Transverse colon (tissue), 4 donors: ENCODE measurements at places on chromosomes 3 and 15. TPM values are rescaled to one million over a fixed set of nuclear protein-coding genes. Genes with fewer than 3 reads are reported as not detected.
A peak's percentile ranks its signal among the peaks of the same experiment; 100 is the strongest.

GRCh38 chr3:45841420-45841756 lies 531 bp downstream of the LZTFL1 start:
- DNase-seq = peak; percentile 19

DNA sequence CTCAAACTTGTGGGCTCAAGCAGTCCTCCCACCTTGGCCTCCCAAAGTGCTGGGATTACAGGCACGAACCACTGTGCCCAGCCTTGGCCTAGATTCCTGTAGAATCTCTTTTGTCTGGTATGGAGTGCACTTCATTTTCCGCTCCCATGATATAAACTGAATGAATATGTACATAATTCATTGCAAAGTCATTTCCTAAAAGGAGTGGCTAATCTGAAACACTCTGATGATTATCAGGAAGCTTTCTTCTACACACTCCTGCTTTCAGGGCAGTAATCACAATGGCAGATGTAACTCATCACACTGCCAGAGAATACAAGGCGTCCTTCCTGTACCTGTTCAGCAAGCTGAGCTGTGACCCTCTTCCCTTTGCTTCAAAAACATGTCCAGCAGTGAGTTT lies 28.6 kb downstream of the RLBP1 start:
- DNase-seq = no peak

DNA sequence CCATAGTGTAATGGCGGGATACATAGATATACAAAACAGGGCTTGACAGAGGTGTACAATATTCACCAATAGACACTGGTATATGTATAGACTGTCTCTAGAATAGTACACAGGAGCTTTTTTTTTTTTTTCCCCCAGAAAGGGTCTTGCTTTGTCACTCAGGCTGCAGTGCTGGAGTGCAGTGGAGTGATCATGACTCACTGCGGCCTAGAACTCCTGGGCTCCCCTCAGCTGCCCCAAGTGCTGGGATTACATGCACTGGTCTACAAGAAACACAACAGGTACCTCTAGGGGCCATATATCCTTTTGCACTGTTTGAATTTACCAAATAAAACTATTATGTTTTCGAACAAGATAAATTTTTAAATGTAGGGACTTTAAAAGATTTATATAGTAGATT lies 12.3 kb downstream of the RHOA start:
- DNase-seq = no peak

GRCh38 chr3:141015481-141015880 lies 35.7 kb upstream of the SPSB4 start:
- no peak for DNase-seq

GRCh38 chr15:88894819-88895767 lies at the start of gene HAPLN3:
Gene HAPLN3, minus strand, starts transcription at chr15:88895544. Its CDS starts 8,246 bp downstream, at chr15:88887298.
- DNase-seq = peak; percentile 46

DNA sequence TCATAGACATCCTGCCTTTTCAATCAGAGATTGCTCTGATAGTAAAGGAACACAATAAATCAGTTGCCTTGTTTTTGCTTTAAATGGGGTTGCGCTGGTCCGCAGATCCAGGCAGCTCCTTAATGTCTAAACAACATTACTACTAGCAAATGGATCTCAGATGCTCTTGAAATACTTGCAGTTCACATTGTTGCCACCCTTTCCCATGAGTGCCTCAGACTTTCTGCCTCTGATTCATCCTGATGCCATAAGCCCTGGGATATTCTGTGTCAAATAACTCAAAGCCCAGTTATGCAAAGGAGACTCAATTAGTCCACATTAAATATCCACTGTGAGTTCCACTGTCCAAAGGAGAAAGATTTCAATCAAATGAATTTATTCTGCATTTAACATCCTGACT lies 196.7 kb downstream of the PLCH1 start:
- DNase-seq = no peak

GRCh38 chr3:4984511-4984864 lies 5.3 kb downstream of the BHLHE40 start:
- no peak for DNase-seq

GRCh38 chr3:13876451-13877100 lies 3.3 kb downstream of the WNT7A start:
- DNase-seq = no peak

Gene TRIM59
- not detected for total RNA-seq

Gene DCLK3
- total RNA-seq = not detected

Gene FSIP1
- not detected for total RNA-seq

Gene GP5
- total RNA-seq = not detected

Gene EFCAB12
- not detected for total RNA-seq
